ENCODE measurements at places on chromosomes 12 and 14. TPM values are rescaled to one million over a fixed set of nuclear protein-coding genes. Genes with fewer than 3 reads are reported as not detected.

Gene DYRK2
- 50.6 TPM for polyA plus RNA-seq

Gene RPL10L
- polyA plus RNA-seq, result not detected

Gene JPH4
- 76.9 TPM for polyA plus RNA-seq

Gene ETFBKMT
- polyA plus RNA-seq, result 1.0 TPM

Gene TBX3
- not detected for polyA plus RNA-seq

Gene C12orf56
- polyA plus RNA-seq, result 0.06 TPM

Gene GALNT8
- polyA plus RNA-seq, result 25.9 TPM

Gene SLC10A1
- polyA plus RNA-seq, result not detected

Gene NXPH4
- 0.53 TPM for polyA plus RNA-seq

Gene CYP27B1
- 1.4 TPM for polyA plus RNA-seq

Gene TCL1B
- polyA plus RNA-seq, result not detected

Gene NKX2-1
- 1.5 TPM for polyA plus RNA-seq

Gene KRT8
- 0.46 TPM for polyA plus RNA-seq

Gene TMEM229B
- 7.9 TPM for polyA plus RNA-seq

Gene GLI1
- 4.2 TPM for polyA plus RNA-seq

Gene SLC48A1
- polyA plus RNA-seq, result 8.5 TPM

Gene RARG
- 0.61 TPM for polyA plus RNA-seq

Gene SPIC
- not detected for polyA plus RNA-seq

Gene COL2A1
- polyA plus RNA-seq, result 1.2 TPM

Gene RNU4-1
- under 0.01 TPM for polyA plus RNA-seq

Gene RNASE2
- polyA plus RNA-seq, result not detected

Gene PTCSC3
- polyA plus RNA-seq, result not detected

Gene TEX52
- not detected for polyA plus RNA-seq

Gene TRHDE
- polyA plus RNA-seq, result 20.6 TPM

Gene CISTR
- not detected for polyA plus RNA-seq

Gene LRTM2
- polyA plus RNA-seq, result 2.4 TPM

Gene TAC3
- 2.5 TPM for polyA plus RNA-seq

Gene ZDHHC22
- 5.1 TPM for polyA plus RNA-seq

Gene FOXG1
- 54.0 TPM for polyA plus RNA-seq

Gene SERPINA3
- polyA plus RNA-seq, result not detected

Gene CIDEB
- polyA plus RNA-seq, result not detected

Gene HOXC4
- not detected for polyA plus RNA-seq

Gene KRT6A
- polyA plus RNA-seq, result not detected

Gene FGF6
- not detected for polyA plus RNA-seq

Gene ALKBH1
- 20.8 TPM for polyA plus RNA-seq

All from neural cell (in vitro differentiated cells).